Stimulated activated CD4-positive, alpha-beta T cell treated with anti-CD3 and anti-CD28 coated beads, Interleukin-12 subunit alpha, Interleukin-12 subunit beta, amount 100 ng/mL, for 4 hours (primary cell): ENCODE measurements at places on chromosomes 12 and 14.

GRCh38 chr12:988646-989045 lies 2.4 kb upstream of the ERC1 start:
- DNase-seq = no peak

GRCh38 chr14:55847766-55848165 lies 267.8 kb downstream of the KTN1 start:
- DNase-seq = no peak

DNA sequence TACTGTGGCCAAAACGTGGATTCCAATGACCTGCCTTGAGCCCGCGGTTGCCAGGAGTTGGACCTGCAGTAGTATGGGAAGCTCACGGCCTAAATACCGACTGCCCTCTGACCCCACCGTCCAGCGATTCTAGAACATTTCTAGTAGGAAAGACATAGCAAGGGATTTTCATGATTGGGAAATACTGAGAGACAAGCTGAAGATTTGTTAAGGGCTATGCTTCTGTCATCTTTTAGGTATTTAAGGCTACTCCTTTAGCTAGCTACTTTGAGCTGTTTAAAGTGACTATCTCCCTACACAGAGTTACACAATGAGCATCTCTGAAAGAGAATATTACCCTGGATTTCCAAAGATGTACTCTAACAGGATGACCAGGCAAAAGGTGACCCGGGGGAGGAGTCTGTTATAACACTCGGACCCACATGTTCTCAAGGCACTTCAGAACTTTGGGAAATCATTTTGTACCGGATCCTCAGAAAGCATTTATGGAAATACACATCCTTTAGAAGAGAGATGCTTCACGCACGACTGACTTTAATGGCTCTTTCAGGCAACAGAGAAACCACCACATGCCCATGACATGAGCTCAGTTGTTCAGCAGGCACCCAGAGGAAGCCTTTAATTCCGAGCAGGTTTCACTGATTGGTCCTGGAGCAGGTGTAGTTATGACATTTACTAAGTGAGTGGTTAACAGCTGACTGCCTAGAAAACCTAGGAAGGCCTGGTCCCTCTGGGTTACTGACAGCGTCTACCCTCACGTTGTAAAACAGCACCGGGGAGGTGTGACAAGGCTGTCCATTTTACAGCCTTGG lies 4.2 kb downstream of the BAG5 start:
- DNase-seq = no peak

- DNase-seq = no peak
These were observed 84.5 kb upstream of the AMN1 start for GRCh38 chr12:31813305-31813704.

DNA sequence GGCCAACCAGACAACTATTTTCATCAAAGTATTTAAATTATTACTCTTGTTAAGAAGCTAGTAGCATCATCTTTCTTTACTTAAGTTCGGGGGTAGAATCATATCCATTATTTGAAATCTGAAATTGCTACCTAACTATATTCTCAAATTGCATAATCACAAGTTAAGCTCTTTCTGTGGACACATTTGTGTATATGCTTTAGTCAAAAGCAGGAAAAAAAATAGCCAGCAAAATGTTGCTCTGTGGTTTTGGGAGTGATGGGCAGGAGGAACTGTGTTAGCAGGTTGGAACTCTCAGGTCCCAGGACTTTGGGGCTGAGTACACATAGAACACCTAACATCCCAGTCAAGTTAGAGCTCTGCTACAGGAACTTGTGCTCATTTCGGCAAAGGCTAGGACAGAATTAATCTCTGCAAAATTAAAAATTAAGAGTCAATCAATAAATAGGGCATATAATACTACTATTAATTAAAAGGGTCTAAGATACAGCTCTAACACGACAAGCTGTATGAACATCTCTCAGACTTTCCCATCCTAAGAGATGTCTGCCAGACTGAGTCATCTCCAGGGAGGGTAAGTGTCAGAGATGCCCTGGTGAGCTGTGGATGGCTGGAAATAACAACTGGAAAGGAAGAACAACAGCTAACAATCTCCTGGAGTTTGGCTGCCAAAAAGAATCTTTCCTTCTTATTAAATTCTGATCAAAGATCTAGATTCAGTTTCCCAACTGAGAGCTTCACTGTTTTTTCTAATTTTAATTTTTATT lies 203.5 kb upstream of the GZMB start:
- DNase-seq = no peak

- DNase-seq = peak; percentile 40
These were observed 3.0 kb upstream of the IFI27L2 start for GRCh38 chr14:94132285-94132887.

GRCh38 chr14:75794615-75795038 lies 133.6 kb downstream of the TTLL5 start:
- no peak for DNase-seq

DNA sequence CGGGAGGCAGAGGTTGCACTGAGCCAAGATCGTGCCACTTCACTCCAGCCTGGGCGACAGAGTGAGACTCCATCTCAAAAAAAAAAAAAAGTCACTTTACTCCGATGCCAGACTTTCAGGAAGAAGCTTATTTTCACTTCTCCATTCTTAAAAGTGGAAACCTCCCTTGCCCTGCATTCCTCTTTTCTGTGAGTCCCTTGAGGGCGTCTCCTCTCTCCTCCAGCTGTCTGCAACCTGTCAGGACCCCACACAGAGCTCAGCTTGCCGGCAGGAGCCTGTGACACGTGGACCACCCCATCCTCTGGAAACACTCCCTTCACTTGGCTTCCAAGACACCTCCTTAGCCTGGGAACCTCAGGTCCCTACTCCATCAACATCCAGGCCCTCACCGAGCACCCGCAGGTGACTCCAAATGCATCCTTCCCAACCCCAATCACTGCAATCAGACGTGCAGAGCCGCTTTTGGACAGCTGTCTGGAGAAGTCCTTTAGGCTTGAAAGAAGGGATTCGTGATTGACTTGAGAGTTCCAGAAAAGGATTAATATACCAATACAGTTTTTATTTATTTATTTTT lies 34.3 kb downstream of the SLC15A4 start:
- no peak for DNase-seq

GRCh38 chr12:15719230-15719629 lies 70.0 kb downstream of the EPS8 start:
- no peak for DNase-seq

DNA sequence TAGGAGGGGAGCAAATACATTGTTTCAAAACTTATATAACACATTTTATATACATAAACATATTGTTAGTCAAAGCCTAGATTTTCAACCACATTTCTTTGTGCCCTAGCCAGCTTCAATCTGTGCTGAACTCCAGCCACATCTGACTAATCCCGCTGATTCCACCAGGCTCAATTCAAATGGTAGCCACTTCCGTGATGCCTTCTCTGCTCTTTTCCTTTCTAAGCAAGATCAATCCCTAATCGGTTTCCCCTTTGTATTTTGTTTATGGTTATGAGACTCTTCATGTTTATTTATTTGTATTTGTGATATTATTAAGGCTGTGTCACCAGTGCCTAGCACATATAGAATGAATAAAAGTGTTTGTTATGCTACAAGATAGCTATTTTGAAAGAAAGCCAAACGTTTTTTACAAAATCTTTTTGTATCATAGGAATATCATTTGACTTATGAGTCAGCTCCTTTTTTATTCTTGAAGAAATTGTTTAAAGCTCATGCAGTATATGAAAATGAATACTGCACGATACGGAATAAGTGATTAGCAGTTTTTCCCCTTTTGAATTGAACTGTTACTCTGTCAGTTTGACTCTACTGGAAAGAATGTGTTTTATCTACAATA lies 110.2 kb downstream of the PLEKHA5 start:
- DNase-seq = no peak

GRCh38 chr12:95408201-95408600 lies 65.8 kb upstream of the METAP2 start:
- DNase-seq = no peak

DNA sequence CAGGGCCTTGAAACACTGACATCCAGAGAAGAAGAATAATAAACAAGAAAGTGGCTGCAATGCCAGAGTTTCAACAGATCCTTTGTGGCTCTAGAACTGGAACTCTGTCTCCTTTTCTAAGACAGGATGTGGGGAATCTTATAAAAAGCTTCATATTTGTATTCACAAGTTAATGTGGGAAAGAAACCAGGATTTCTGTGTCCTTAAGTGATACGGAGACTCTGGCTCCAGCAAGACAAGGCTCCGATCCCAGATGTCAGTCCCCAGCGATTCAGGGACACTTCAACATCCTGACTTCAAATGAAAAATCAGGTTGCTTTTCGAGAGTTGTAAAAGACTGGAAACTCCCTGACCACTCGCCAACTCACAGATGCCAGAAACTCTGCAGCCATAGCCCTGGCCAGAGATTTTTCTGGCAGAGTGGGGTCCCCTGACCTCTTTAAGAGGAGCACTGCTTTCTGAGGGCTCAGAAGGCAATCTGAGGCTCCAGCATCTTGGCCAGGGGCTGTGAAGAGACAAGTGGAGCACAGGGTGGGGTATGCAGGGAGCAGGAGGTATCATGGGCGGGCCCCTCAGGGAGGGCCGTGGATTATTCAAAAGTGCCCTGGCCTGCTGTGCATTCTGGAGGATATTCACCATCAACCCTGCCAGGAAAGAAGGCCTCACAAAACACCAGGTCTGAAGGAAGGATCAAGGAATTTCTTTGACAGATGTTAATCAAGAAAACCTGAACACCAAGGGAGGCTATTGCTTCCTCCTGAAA lies 53.3 kb downstream of the TMX1 start:
- DNase-seq = no peak

GRCh38 chr14:34890937-34891336 lies 15.8 kb upstream of the BAZ1A start:
- no peak for DNase-seq

DNA sequence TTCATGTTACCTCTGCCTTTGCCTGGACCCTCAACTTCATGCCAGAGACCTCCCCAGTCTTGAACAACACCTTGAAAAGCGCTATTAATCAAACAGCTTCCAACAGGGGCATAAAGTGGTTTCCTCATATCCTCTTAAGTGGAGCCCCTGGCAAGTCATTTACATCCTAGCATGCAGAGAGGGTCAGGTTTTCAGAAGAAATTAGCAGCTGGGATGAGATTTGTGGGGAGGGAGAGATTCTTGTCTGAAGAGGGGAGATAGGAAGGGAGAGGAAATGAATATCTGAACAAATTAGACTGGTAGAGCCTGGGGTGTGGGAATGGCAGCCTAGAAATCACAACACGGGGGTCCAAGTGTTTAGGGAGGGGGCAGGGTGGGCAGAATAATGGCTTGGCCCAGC lies 45.6 kb downstream of the CALM1 start:
- DNase-seq = no peak

DNA sequence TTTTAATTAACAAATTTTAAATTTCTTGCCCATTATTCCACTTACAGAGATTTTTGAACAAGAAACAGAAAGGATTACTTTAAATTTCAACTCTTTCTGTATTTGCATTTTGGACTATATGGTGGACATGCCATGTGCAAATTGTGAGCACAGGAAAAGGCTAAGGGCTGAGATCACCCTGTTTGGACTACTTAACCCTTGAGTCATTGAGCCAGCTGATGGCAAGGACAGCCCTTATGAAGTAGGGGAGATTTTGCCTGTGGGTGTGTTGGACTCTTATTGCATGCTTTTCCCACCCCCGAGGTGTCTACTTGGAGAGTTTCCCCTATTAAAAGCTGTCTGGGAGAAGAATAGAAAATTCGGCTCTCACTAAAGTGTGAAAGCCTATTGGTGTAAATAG lies 17.2 kb downstream of the DERA start:
- no peak for DNase-seq

GRCh38 chr14:93980456-93981201 lies 4.3 kb upstream of the ASB2 start:
- DNase-seq = no peak

GRCh38 chr14:92819011-92819597 lies 25.0 kb downstream of the GOLGA5 start:
- no peak for DNase-seq

DNA sequence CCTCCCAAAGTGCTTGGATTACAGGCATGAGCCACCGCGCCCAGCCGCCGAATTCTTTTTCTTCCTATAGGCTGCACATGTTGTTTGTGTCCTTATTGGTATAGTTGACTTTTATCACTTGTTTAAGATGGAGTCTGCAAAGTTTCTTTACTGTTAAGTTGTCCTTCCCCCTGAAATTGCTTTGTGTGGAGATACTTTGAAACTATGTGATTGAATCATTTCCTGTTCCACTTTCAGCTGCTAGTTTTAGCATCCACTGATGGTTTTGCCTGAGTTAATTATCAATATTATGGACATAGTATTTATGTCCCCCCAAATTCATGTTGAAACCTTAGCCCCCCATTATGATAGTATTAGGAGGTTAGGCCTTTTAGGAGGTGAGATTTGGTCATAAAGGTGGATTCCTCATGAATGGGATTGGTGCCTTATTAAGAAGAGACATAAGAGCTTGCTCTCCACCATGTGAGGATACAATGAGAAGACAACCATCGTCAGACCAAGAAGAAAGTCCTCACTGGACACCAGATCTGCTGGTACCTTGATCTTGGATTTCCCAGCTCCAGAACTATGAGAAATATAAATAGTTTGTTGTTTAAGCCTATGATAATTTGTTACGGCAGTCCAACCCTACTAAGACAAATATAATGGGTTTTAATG lies 34.9 kb downstream of the PPHLN1 start:
- no peak for DNase-seq

DNA sequence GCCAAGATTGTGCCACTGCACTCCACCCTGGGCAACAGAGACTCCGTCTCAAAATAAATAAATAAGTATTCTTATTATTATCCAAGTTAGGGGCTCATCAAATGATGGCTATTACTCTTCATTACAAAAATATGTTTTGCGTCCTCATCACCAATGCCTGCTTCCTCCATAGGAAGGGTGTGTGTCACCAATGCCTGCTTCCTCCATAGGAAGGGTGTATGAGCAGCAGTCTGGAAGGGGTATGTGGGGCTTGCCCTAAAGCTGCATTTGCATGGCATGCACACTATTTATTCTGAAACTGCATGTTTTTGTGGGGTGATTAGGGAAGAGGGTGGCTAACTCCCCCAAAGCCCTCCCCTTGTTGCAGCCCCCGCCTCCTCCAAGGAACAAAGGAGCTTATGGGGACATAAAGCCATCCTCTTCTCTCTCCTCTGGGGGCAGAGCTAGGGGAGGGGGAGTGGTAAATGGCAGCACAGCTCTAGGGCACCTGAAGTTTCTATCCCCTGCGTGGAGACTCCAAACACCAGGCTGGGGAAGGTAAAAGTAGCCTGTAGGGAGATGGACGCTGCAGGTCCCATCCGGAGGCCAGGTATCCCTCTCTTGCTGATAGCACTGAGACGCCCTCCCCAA lies 1.3 kb downstream of the CAMKK2 start:
- DNase-seq = no peak

DNA sequence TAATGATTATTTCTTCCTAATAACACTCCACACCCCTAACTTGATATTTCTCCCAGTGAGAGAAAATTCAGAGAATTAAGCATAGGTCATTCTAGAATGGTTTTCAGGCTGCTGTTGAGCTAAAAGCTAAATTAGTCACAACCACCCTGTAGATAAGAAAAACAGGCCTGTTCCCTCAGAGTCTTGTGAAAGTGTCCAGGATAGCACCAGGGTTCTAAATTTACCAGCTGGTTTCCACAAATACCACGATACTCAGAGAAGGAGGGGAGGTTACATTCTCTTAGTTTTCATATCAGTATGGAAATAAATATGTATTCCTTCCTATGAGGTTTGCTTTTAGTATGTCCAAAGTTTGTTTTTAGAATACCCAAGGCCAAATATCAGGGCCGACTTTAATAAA lies 66.0 kb upstream of the YARS2 start:
- DNase-seq = no peak

GRCh38 chr14:69610020-69610873 lies 1.1 kb upstream of the SUSD6 start:
- DNase-seq = no peak
